ENCODE measurements at places on chromosomes 2 and 18. TPM values are rescaled to one million over a fixed set of nuclear protein-coding genes. Genes with fewer than 3 reads are reported as not detected.

Gene OXER1
- 1.1 TPM for total RNA-seq

Gene FNDC4
- 42.5 TPM for total RNA-seq

GRCh38 chr2:122545821-122546220 lies 790.4 kb downstream of the TSN start:
- H3K4me1 ChIP-seq, result no peaks in the 10 kb centered on the region
- H3K27me3 ChIP-seq, result no peaks in the 10 kb centered on the region
- DNase-seq, result no peak
- no peak overlapping the region for H3K27ac ChIP-seq
- H3K4me3 ChIP-seq, result no peak overlapping the region

- no peak overlapping the region for H3K27ac ChIP-seq
- no peaks in the 10 kb centered on the region for H3K36me3 ChIP-seq
- H3K4me1 ChIP-seq, result no peaks in the 10 kb centered on the region
- DNase-seq, result no peak
- no peak overlapping the region for H3K4me3 ChIP-seq
- H3K27me3 ChIP-seq, result no peaks in the 10 kb centered on the region
These were observed 205.2 kb upstream of the CHAC2 start for GRCh38 chr2:53562407-53562806.

- no peak for DNase-seq
- no peak overlapping the region for H3K27ac ChIP-seq
- H3K36me3 ChIP-seq, result no peaks in the 10 kb centered on the region
- no peaks in the 10 kb centered on the region for H3K4me1 ChIP-seq
- no peaks in the 10 kb centered on the region for H3K27me3 ChIP-seq
These were observed 12.2 kb downstream of the KCNJ3 start for GRCh38 chr2:154710685-154711084.

- no peak overlapping the region for H3K27ac ChIP-seq
- DNase-seq, result no peak
- H3K36me3 ChIP-seq, result no peaks in the 10 kb centered on the region
- H3K4me3 ChIP-seq, result no peak overlapping the region
These were observed 8.1 kb downstream of the NCK2 start for GRCh38 chr2:105752691-105753358.

DNA sequence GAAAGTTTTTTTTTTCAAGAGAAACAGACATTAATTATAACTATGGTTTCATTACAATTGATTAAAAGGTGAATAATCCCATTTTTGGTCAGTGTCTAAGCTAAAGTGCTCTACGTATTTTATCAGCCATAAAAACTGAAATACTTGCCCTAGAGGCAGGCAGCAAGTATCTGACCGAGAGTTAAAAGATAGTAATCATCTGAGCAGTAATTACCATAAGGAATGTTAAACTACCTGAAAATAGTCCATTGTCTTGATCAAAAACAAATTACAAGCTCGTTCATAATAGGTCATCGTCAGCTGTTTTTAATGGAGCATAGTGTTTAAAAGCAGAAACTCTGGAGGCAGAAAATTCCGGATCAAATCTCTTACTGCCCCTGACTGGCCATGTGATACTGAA lies 105.7 kb upstream of the ZEB2 start:
- H3K36me3 ChIP-seq, result no peaks in the 10 kb centered on the region
- H3K4me1 ChIP-seq, result no peaks in the 10 kb centered on the region
- no peak overlapping the region for H3K4me3 ChIP-seq
- no peak overlapping the region for H3K27ac ChIP-seq
- DNase-seq, result no peak
- no peaks in the 10 kb centered on the region for H3K27me3 ChIP-seq
